ENCODE measurements at places on chromosomes 4 and X. TPM values are rescaled to one million over a fixed set of nuclear protein-coding genes. Genes with fewer than 3 reads are reported as not detected.

The BST1 gene
- 49.3 TPM for total RNA-seq

The HMGN5 gene
- 0.98 TPM for total RNA-seq

The SPACA5B gene
- total RNA-seq = not detected

The RPL10 gene
- total RNA-seq = 3,696 TPM

The DCX gene
- total RNA-seq = not detected

The TMPRSS11B gene
- total RNA-seq = not detected

The COL25A1 gene
- total RNA-seq = 0.33 TPM

The FHDC1 gene
- 0.10 TPM for total RNA-seq

The NWD2 gene
- not detected for total RNA-seq

The L1CAM gene
- total RNA-seq = 0.19 TPM

The GASK1B gene
- total RNA-seq = 200 TPM

The HEPH gene
- total RNA-seq = 1.3 TPM

The ABCD1 gene
- total RNA-seq = 13.8 TPM
